ENCODE measurements at places on chromosomes 12 and 14. TPM values are rescaled to one million over a fixed set of nuclear protein-coding genes. Genes with fewer than 3 reads are reported as not detected.

Gene MOAP1
- total RNA-seq = 28.4 TPM

Gene SLC2A14
- total RNA-seq = 0.36 TPM

Gene SERPINA5
- 33.5 TPM for total RNA-seq

Gene TRHDE
- 1.7 TPM for total RNA-seq

DNA sequence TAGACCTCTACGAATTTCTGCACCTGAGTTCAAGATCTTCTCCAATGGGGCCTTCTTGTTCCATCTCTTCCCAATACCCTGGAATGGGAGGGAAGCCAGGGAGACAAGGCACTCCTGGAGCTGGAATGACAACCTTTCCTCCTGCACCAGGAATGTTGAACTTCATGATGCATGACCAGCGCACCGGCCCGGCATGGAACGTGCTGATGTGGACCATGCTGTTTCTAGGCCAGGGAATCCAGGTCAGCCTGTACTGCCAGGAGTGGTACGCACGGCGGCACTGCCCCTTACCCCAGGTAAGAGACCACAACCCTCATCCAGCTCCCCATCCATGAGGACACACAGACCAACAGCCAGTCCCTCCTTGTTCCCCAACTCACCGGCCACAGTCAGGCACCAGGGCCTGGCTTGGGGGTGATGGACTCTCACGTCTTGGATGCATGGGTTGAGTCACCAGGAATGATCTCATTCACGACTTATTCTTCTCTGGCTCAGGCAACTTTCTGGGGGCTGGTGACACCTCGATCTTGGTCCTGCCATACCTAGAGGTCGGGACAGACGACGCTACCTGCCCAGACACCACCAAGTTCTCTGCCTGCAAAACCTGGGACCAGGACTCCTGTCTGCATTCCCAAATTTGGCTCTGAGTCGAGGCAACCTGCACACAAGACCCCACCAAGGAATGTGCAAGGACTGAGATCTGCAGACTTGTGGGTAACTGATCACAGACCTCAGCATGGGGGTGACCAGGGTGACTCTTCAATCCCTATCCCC, 20.5 kb downstream of the SOAT2 start:
- H3K4me3 ChIP-seq = no peak overlapping the region
- no peak overlapping the region for H3K27ac ChIP-seq
- no peaks in the 10 kb centered on the region for H3K36me3 ChIP-seq
- H3K27me3 ChIP-seq = no peaks in the 10 kb centered on the region
- no peak for DNase-seq

GRCh38 chr12:48978741-48979601, 849 bp downstream of the WNT1 start:
- no peaks in the 10 kb centered on the region for H3K27me3 ChIP-seq
- no peak overlapping the region for H3K27ac ChIP-seq
- no peaks in the 10 kb centered on the region for H3K36me3 ChIP-seq
- H3K4me1 ChIP-seq = peaks cover 34% of the 10 kb centered on the region
- DNase-seq = no peak
- H3K4me3 ChIP-seq = peak overlapping the region; percentile 54

GRCh38 chr12:67802731-67803130, 154.2 kb downstream of the DYRK2 start:
- DNase-seq = no peak
- no peak overlapping the region for H3K27ac ChIP-seq
- H3K4me1 ChIP-seq = peaks cover 21% of the 10 kb centered on the region

GRCh38 chr14:103931422-103931821, 3.2 kb downstream of the TDRD9 start:
- no peaks in the 10 kb centered on the region for H3K27me3 ChIP-seq
- DNase-seq = no peak
- H3K27ac ChIP-seq = no peak overlapping the region
- H3K4me1 ChIP-seq = no peaks in the 10 kb centered on the region

DNA sequence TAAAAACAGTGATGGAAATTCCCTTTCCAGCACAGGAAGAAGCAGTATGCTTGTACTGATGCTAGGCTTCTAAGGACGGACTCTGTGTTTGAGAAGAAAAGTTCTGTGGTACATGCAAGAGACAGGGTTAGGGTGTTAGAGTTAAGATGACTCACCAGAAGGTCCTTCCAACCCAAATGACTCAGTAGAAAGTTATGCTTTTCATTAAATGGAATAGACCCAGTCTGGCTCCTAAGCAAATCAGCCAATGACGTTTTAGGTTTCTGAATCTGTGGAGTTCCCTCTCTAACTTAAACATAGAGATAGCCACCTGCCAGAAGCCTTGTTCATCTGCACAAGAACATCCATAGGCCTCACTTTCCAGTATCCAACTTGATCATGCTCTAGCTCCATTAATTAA, 5.7 kb downstream of the PTHLH start:
- DNase-seq = no peak
- no peak overlapping the region for H3K27ac ChIP-seq
- no peaks in the 10 kb centered on the region for H3K36me3 ChIP-seq
- H3K4me3 ChIP-seq = no peak overlapping the region

- H3K4me1 ChIP-seq = peaks cover 43% of the 10 kb centered on the region
- no peak for DNase-seq
- H3K27me3 ChIP-seq = no peaks in the 10 kb centered on the region
- H3K27ac ChIP-seq = peak overlapping the region; percentile 11
- no peak overlapping the region for H3K4me3 ChIP-seq
These were observed 4.0 kb downstream of the PRKAG1 start for GRCh38 chr12:49014547-49014946.

DNA sequence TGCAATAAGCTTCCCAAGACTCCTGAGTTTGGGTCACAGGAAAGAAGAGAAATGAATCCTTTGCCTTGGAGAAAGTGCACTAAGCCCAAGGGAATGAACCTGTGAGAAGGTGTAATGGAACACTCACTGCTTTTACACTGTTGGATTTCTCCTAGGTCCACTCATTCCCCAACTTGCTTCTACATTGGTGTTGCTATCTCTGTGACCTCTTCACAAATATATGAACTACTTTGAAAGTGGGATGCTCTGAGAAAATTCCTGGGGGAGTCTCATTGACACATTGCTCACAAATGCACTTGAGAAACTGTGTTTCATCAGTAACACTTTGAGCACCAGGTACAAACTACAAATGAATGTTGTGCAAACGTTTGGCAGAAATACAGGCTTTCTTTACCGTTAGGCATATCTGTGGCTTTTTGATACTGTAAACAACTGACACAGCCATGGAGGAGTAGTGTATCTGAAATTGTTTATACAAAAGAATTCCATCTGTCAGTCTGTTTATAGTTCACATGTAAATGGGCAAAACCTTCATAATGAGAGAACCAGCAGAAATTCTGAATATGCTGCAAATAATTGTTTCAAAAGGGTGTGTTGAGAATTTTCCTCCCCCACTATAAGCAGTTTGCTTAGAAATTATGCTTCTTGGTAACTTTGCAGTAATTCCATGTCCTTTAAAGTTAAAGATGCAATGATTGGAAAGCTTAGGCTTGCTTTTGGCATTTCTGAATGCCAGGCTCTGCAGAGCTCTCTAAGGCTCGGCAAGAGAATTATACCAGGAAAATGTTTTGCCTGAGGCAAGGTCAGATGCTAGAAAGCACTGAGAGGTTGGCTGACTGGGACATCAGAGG, 348.5 kb upstream of the DDHD1 start:
- H3K36me3 ChIP-seq = no peaks in the 10 kb centered on the region
- H3K4me1 ChIP-seq = no peaks in the 10 kb centered on the region
- H3K27ac ChIP-seq = no peak overlapping the region
- no peak overlapping the region for H3K4me3 ChIP-seq
- no peak for DNase-seq

- no peaks in the 10 kb centered on the region for H3K36me3 ChIP-seq
- peak overlapping the region; percentile 70 for H3K4me3 ChIP-seq
- peaks cover 69% of the 10 kb centered on the region for H3K4me1 ChIP-seq
- no peaks in the 10 kb centered on the region for H3K27me3 ChIP-seq
- H3K27ac ChIP-seq = peak overlapping the region; percentile 82
These were observed 519 bp downstream of the JAG2 start for GRCh38 chr14:105168093-105168420.

- no peaks in the 10 kb centered on the region for H3K27me3 ChIP-seq
- no peak for DNase-seq
- no peak overlapping the region for H3K4me3 ChIP-seq
- no peaks in the 10 kb centered on the region for H3K4me1 ChIP-seq
These were observed 64.7 kb upstream of the GNPNAT1 start for GRCh38 chr14:52856139-52856538.
